ENCODE measurements at places on chromosomes 2 and 18.

GRCh38 chr2:20001361-20001863 is 11.1 kb downstream of the MATN3 start:
- DNase-seq: no peak

DNA sequence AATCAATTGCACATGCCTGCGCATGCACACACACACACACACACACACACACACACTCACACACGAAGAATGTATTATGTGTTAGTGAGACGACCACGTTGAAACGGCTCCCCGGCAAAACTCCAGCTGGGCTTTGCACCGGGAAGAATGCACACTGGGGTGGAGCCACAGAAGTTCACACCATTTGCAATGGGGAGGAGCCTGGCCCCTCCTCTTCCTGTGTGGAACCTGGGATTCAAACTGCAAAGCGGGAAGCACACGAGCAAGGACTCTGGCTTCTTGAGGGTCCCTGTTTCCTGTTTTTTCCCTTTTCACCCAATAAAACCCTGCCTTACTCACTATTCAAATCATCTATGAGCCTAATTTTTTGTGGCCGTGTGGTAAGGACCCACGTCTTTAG is 304.0 kb upstream of the TMEFF2 start:
- no peak for DNase-seq

DNA sequence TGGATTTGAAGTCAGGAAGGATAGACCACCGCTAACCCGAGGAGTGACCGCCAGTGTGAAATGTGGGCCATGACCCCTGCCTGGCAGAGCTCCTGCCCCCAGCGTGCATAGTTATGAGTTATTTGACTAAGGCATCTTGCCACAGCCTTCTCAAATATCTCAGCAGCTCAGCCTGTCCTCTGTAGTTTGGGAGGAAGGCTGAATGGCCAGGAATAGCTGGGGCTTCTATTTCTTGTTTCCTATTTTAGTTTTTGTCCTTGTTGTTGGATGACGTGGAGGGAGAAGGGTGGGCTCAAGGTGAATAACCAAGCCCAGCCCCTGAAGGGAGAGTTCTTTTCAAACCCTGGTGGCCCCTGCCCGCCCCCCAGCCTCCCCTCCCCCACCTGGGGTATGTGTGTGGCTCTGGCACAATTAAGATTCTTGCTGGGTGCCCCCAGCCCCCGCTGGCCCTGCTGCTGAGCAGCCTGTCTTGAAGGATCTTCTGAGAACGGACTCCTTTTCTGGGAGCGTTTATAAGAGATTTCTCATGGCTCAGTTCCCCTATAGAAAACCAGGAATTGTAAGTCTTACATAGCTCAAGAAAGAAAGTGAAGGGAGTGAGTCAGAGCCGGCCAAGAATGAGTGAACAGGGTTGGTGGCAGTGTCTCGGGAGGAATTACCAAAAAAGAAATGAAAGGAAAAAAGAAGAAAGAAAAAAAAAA is 157.4 kb downstream of the GLI2 start:
- no peak for DNase-seq

- no peak for DNase-seq
Measured at GRCh38 chr2:67950018-67950417, 112.8 kb downstream of the C1D start.

- no peak for DNase-seq
Measured at GRCh38 chr2:197028230-197028629, 101.7 kb upstream of the PGAP1 start.

- no peak for DNase-seq
Measured at GRCh38 chr2:195508139-195508455, 148.9 kb upstream of the SLC39A10 start.

Data from stimulated activated CD8-positive, alpha-beta memory T cell treated with anti-CD3 and anti-CD28 coated beads, Interleukin-4, amount 100 ng/mL, for 4 hours (primary cell).